Bone marrow (tissue), 2 donors: ENCODE measurements at places on chromosomes 1 and 21.

GRCh38 chr1:25710583-25711347 lies 89.2 kb upstream of the SELENON start:
- no peak for DNase-seq

GRCh38 chr1:145720878-145721671 lies 1.8 kb downstream of the CD160 start:
- peak; percentile 21 for DNase-seq

- no peak for DNase-seq
Observed at GRCh38 chr1:15863156-15863901, 15.8 kb downstream of the SPEN start.

DNA sequence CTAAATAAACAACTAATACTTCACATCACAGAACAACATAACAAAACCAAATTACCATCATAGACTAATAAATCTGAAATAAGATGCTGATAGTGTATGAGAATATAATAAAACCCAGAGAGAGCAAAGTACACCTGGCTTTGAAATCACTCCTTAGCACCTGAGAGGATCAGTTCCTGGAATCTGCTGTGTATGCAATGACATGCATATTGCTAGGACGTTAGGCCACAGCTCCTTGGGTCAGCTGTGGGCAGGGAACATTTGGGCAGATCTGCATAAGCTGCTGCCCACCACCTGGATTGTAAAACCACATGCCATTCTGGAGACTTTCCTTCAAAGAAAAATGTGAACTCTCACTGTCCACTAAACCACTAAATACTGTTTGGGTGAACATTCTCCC lies 81.1 kb downstream of the NR5A2 start:
- no peak for DNase-seq

- DNase-seq = no peak
Observed at GRCh38 chr21:42942244-42942643, 16.8 kb upstream of the ERVH48-1 start.

GRCh38 chr1:171221665-171222591 lies 26.4 kb upstream of the FMO1 start:
- no peak for DNase-seq

- DNase-seq = no peak
Observed at GRCh38 chr1:212752934-212753497, 38.6 kb downstream of the NSL1 start.

- no peak for DNase-seq
Observed at GRCh38 chr1:9868244-9868590, 41.9 kb downstream of the CTNNBIP1 start.

DNA sequence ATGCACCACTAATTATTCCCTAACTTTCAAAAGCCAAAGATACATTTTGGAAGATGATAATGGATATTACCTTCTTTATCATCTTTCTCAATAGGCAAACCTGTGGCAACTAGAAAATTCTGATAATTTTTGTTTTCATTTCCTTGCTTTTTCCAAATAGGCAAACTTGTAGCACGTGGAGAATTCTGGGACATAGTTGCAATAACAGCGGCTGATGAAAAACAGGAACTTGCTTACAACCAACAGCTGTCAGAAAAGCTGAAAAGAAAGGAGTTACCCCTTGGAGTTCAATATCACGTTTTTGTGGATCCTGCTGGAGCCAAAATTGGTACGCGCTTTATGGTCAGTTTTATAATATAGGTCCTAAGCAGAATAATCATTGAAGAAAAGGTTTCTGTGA lies 1.5 kb downstream of the FPGT start:
- peak; percentile 4 for DNase-seq

DNA sequence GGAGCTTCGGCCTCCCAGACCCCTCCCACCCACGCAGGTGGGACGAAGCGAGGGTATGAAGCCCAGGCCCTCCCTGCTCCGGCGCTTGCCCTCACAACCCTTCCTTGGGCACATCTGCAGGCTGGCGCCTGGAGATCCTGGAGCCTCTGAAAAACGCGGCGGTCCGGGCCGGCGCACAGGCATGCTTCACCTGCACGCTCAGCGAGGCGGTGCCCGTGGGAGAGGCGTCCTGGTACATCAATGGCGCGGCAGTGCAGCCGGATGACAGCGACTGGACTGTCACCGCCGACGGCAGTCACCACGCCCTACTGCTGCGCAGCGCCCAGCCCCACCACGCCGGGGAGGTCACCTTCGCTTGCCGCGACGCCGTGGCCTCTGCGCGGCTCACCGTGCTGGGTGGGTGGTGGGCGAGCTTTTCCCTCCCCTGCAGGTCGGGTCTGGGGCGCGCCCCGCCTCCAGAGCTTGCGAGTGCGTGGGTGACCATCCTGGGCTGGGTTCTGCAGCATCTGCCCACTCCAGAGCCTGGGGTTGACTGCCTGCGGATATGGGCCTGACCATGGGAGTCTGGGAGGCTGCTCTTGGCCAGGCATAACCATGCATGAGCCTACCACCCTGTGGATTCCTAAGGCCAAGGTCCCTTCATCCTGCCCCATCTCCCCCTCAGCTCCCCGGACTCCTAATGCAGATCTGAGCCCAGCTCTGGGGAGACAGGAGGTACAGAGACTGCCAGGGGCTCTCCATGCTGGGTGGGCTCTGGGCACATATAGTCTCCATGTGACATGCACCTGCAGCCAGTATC lies 89.8 kb downstream of the TRIM11 start:
- no peak for DNase-seq

GRCh38 chr1:206937425-206937824 lies 8.8 kb downstream of the PIGR start:
- no peak for DNase-seq

DNA sequence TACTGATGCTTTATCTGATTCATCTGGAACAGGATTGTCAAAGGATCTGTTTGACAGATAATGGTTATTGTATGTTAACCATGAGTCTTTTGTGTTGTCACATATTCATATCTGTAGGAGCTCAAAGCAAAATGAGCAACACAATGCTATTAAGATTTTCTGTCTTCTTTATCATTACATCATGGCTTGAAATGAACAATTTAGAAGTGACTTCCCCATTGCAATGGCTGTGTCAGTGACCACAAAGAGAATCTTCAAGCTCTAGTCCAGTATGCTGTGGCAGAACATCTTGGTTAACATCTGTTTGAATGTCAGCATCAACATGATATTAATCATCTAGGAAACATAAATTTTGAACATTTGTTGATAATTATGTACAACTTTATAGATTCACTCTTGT lies 1148.5 kb downstream of the PLA2G4A start:
- DNase-seq = no peak

DNA sequence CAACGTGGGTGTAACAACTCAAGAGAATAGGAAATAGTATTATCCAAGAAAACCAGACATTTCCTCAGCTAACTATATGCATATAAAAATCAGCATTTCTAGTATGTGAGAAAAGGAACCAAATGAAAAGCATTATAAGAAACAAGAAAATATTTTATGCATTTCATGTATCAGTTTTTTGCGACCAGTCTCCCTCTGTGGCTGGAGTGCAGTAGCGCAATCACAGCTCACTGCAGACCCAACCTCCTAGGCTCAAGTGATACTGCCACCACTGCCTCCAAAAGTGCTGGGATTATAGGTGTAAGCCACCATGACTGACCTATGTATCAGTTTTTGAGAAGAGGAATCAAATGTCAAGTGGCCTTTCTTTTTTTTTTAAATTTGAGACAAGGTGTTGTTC lies 31.0 kb downstream of the SLC16A1 start:
- DNase-seq = no peak

- DNase-seq = no peak
Observed at GRCh38 chr1:202592146-202592545, 118.1 kb downstream of the SYT2 start.

DNA sequence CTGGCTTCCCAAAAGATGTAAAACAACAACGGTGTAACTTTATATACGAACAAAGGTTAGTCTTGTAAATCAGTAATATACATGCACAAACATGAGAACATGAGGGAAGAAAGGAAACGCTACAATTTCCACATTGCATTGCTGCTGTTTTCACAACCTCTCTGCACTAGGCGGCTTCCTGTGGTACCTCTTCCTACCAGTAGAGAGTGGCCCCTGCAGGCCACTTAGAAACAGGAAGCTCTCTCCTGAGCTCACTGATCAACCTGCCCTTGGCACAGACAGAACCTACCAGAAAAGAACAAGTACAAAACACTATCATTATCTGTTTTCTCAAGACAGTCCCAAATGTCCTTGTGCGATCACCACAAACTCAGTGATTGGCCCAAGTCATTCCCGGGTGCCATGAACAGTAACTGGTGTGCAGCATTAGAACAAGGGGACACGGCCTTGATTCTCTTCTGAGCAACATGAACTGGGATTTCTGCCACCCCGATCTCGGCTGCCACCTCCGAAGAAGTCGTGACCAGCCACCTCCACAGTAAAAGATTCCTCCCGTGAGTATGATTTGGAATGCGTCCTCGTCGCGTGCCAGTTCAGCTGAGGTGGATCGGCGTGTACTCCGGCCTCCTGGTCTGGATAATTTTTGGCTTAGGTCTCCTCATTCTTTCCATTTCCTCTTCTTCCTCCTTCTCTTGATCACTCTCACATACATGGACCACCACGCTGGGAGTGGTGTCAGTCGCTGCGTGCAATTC lies 5.7 kb upstream of the KCNE1 start:
- no peak for DNase-seq

- no peak for DNase-seq
Observed at GRCh38 chr1:146010126-146010738, 11.3 kb downstream of the HJV start.

DNA sequence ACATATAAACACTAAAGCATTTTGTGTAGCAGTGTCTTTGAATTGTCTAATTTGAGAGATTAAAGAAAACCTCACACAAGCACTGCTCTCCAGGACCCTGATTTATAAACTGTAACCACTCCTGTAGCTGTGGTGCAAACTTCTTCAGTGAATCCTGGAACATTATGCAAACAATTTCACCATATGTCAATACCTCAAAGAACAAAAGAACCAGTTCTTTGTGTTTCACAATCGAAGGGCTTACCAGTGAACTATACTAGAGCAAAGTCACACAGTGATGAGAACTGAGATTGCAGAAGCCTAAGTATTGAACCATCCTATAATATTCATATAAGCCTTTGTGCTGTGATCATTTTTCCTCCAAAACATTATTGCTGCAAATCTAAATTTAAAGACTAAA lies 21.5 kb downstream of the DPH5 start:
- DNase-seq = no peak

DNA sequence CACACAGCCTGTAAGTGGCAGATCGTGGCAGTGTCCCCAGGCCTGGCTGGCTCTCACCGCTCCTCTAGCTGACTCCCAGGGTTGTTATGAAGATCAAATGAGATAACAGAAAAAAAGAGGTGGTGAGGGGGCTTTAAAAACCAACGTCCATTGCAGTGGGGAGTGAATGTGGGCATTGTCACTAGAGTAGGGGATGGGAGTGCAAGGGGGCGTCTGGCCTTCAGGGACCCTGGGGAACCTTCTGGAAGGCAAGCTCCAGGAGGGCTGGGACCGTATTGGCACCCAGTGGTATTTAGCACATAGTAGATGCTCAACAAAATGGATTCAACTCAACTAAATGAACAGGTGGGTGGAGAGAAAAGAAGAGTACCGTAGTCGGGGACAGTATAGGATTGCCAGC lies 3.4 kb downstream of the PLA2G2D start:
- DNase-seq = no peak

DNA sequence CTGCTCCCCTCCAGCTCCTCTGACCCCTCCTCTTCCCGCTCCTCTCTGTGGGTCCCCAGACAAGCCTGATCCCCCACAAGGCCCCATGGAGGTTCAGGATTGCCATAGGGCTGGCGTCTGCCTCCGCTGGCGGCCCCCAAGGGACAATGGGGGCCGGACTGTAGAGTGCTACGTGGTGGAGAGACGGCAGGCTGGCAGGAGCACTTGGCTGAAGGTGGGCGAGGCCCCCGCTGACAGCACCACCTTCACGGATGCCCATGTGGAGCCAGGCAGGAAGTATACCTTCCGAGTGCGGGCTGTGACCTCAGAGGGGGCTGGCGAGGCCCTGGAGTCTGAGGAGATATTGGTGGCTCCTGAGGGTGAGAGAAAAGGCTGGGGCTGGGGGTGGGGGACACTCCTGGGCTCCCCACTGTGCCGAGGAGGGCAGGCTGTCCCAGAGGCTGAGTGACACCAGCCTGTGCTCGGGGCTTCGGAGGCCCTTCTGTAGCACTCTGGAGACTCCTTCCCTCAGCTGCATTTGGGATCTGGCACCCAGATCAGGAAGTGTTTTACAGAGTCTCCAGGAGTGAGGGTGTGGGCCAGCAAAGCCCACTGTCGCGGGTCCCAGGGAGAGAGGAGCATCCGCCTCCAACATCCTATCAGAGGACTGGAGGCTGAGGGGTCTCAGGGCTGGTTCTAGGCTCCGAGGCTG lies 25.9 kb downstream of the IGFN1 start:
- no peak for DNase-seq

DNA sequence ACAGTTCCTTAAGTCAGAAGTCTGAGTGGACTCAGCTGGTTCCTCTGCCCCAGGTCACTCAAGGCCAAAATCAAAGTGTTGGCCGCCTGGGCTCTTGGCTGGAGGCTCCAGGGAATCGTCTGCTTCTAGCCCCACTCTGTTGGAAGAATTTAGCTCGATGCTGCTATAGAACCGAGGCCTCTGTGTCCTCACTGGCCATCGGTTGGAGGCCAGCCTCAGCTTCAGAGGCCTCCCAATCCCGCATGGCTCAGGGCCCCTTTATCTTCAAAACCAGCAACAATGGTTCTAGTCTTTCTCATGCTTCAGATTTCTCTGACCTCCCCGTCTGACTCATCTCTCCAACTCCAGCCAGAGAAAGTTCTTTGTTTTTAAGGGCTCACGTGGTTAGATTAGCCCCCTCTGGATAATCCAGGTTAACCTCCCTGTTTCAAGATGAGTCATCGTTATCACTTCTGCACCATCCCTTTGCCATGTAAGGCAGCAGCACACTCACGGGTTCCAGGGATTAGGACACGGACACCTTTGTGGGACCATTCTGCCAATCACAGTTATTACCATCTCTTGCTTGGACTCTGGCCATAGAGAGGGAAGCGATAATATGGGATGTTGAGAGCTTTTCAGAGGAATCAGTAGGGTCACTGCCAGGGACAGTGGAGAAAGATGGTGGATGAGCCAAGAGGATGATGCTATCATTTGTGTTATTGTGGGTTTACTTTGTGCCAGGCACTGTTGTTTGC lies 13.6 kb downstream of the FHAD1 start:
- DNase-seq = no peak

DNA sequence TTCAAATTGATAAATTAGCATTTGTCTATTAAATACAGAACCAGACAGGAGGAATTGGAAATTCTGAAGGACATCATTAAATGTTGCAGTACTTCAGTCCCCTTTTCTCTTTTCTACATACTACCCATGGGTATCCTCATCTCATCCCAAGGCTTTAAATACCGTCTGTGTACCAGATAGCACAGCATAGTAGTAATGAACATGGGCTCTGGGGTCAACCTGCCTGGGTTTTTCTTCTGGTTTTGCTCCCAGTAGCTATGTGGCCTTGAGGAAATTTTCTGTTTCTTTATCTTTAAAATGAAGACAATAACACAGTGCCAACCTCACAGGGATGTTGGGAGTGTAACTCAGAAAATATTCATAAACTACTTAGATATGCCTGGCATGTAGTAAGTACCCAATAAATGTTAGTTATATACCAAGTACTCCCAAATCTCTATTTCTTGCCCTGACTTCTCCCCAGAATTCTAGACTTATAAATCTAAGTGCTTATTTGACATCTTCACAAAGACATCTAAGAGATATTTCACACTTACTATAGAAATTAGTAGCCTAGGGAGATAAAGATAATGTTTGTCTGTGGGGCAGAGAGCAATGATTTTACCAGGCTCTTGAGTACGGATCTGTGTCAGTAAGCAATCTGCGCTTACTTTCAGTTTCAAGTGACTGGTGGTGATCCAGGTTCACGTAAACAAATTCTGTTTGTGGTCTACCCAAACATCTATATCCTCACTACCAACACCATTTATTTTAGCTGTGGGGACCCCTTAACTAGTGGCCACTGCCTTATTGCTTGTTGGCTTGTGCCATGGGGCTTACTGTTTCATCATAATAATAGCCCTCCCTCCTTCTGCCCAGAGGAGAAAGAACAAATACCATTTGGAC lies 37.3 kb downstream of the VANGL2 start:
- no peak for DNase-seq
